ENCODE measurements at places on chromosomes 11 and 22.

DNA sequence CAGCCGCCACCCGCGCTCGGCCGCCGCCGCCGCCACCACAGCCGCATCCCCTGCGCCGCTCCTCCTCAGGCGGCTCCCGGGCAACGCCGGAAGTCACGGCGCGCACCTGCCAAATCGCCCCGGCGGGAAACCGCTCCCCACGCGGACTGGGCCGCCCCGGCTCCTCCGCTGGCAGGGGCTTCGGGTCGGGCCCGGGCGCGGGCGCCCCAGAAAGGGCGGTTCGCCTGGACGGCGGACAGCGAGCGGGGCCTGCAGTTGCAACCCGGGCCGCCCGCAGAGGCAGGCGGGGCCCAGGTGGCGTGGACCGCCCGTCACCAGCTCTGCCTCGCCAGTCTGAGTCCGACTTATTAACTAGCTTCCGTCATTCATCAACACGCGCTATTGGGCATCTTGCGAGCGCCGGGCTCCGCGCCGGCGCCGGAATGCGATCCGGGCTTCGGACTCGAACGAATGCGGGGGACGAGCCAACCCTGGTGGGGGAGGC is at the start of gene HIRA:
Gene HIRA, minus strand, starts transcription at position 85 of the 484 bp plus-strand sequence. CDS start 257 bp downstream, outside the sequence.
- DNase-seq, result peak; percentile 84

DNA sequence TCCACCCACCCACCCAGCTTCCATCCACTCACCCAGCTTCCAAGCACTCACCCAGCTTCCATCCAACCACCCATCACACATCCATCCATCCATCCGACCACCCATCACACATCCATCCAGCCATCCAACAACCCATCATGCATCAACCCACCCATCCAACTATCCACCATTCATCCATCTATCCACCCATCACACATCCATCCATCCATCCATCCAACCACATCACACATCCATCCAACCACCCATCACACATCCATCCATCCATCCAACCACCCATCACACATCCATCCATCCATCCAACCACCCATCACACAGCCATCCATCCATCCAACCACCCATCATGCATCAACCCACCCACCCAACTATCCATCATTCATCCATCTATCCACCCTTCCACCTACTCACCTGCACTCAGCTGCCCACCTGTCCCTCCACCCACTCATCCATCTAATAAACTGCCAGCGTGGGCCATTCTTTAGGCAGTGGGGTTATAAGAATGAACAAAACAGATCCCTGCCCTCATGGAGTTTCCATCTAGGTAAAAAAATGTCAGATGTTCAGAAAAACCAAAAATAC is 88.2 kb downstream of the CELSR1 start:
- DNase-seq, result no peak

- no peak for DNase-seq
These were observed 17.8 kb downstream of the FIBIN start for GRCh38 chr11:27011560-27012233.

DNA sequence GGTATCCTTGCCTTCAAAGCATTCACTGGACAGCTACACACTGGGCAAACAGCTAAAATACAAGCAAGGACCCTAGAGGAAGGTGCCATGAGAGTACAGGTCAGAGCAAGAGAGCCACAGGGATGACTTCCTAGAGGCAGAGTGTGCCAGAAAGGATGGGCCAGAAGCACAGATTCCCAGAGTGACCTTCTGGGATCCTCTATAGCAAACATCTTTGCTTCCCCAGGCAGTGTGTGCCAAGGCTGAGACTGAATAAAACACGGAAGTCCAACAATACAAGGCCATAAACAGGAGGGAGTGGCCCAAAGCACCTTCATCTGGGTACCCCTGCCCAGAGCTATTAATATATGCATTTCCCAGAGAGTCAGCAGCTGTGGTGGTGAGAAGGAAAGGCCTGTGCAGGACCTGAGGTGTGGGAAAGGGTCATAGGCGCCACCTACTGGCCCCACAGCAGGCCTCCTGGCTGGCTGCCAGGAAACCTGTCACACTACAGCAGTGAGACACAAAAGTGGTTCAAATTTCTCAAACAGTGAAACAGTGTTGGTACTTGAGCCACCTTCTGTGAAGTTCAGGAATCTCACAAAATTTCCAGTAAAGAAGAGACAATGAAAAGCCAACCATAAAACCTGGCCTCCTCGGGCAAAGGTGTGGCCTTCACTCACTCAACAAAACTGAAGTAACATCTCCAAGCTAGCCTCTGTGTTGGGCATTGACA is 20.3 kb downstream of the CLPB start:
- peak; percentile 73 for DNase-seq

DNA sequence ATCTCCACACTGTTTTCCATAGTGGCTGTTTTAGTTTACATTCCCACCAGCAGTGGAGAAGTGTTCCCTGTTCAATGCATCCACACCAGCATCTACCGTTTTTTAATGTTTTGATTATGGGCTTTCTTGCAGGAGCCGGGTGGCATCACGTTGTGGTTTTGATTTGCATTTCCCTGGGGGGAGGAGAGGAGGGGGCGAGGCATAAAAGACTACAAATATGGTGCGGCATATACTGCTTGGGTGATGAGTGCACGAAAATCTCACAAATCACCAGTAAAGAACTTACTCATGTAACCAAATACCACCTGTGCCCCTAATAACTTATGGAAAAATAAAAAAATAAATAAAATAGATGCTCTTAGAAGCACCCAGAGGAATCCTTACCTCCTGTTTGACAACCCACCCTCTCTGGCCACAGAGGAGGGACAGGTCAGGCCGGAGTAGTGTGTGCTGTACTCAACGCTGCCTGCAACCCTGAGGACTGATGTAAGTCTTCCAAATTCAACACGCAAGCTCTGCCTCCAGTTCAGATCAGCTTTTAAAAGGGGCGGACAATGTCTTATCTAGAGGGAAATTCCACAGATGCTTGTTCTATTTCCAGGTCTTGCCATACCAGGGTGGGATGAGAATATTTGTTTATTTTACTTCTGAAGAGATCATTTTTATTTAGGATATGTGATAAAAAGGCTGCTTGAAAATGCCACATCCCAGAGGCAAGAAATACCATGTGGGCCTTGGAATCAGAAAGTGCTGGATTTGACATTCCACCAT is 329.6 kb upstream of the B3GAT1 start:
- no peak for DNase-seq

DNA sequence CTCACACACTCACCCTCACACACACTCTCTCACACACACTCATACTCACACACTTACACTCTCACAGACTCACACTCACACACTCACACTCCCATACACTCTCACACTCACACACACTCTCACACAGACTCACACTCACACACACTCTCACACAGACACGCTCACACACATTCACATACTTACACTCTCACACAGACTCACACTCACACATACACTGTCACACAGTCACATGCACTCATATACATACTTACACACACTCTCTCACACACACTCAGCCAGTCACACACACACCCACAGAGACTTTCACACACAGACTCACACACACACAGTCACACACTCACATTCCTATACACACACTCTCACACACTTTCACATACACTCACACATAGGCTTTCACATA is 1478.8 kb downstream of the BRD1 start:
- no peak for DNase-seq

- no peak for DNase-seq
These were observed 54.5 kb downstream of the SC5D start for GRCh38 chr11:121347094-121347493.
